Right lung (tissue), 10 donors: ENCODE measurements at places on chromosomes 3 and 15. TPM values are rescaled to one million over a fixed set of nuclear protein-coding genes. Genes with fewer than 3 reads are reported as not detected.

DNA sequence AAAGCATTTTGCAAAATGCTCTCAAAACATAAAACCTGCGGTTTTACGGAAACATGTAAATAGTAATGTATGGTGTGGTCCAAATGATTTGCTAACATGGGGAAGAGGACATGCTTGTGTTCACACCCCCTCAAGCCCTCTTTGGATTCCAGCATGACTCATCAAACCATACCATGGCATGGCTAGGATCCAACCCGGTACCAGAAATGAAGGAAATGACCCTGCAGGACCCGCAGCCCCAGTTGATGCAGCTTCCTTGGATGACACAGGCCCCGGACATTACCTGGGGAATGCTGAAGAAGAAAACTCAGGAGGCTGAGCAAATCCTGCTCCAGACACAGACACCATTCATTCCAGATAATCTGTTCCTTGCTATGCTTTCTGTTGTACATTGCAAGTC, 222.9 kb downstream of the DTWD1 start:
- DNase-seq = no peak

The CCR5 gene
- polyA plus RNA-seq = 0.41 TPM

DNA sequence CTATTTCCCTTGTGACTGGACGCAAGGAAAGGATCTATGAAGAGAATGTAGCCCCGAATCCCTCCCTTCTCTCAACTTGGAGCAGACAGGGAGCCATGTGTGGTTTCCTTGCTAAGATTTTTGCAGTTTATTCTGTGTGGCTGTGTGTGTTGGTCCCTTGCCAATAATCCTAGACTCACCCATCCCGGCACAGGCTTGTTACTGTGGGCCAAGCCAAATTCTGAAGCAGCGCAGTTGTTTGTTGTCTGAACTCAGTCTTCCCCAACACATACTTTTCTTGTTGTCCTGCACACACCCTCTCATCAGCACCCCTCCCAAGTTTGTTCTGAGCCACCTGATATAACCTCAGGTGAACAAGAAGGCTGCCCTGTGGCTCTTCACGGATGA, 193.3 kb upstream of the CTDSPL start:
- no peak for DNase-seq

- no peak for DNase-seq
Observed at GRCh38 chr3:15610082-15610759, 8.7 kb downstream of the BTD start.

The GOLGA6L10 gene
- polyA plus RNA-seq = 5.0 TPM

GRCh38 chr3:23455084-23455483, 252.0 kb downstream of the UBE2E2 start:
- DNase-seq = no peak

The KY gene
- 0.58 TPM for polyA plus RNA-seq

- no peak for DNase-seq
Observed at GRCh38 chr3:43017593-43018195, 38.6 kb downstream of the GASK1A start.

- DNase-seq = no peak
Observed at GRCh38 chr15:77675806-77676415, 43.2 kb upstream of the LINGO1 start.

GRCh38 chr15:90020936-90021507, 19.9 kb downstream of the ZNF710 start:
- no peak for DNase-seq

DNA sequence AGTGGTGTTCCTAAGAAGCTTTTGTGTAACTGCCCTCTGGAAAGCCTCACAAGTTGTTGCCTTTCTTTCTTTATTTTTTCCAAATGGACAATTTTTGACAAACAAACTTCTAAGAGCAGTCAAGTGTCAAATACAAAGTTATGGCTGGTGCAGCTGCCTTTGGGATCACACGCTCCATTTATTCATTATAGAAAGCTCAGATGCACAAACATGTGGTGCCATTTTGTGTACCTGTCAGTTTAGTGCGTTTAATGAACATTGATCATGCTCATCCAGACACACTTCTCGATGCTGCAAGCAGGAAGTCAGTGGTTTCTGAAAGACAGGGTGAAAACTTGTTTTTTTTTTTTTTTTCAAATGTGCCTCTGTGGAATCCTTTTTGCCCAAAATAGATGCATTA, 324.5 kb downstream of the CNTN4 start:
- DNase-seq = no peak

- no peak for DNase-seq
Observed at GRCh38 chr3:139751789-139752188, 74.0 kb upstream of the NMNAT3 start.

The CEP152 gene
- polyA plus RNA-seq = 13.3 TPM

The CISH gene
- polyA plus RNA-seq = 19.0 TPM

The ZNF197 gene
- 35.6 TPM for polyA plus RNA-seq

DNA sequence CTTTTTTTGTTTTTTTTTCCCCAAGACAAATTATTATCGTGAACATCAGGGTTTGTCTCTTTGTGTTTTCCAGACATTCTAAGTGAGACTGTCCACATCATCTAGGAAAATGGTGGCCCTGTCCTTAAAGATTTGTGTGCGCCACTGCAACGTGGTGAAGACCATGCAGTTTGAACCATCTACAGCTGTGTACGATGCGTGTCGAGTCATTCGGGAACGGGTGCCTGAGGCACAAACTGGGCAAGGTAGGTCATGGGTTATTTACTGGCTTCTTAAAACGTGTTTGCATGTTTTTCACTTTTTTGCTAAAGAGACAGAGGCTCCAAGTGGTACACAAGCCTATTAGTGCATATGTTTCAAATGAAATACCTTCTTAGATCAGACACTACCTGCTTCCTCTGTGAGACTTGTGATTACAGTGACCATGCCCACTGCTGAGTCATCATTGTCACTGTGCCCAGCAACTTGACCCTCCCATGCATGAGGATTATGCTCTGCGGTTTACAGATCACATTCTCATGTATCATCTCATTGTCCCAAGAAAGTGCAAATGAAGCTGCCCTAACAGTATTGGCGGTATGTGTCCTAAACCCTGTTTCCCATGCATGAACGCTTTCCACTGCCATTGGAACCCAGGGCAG, 395.2 kb upstream of the TPM1 start:
- no peak for DNase-seq

The TMCO5A gene
- polyA plus RNA-seq = not detected

The SRGAP3 gene
- polyA plus RNA-seq = 20.5 TPM

The DHX30 gene
- polyA plus RNA-seq = 65.2 TPM

- DNase-seq = no peak
Observed at GRCh38 chr3:87468938-87469337, 192.6 kb upstream of the POU1F1 start.

- no peak for DNase-seq
Observed at GRCh38 chr3:27279123-27279522, 90.1 kb downstream of the NEK10 start.

DNA sequence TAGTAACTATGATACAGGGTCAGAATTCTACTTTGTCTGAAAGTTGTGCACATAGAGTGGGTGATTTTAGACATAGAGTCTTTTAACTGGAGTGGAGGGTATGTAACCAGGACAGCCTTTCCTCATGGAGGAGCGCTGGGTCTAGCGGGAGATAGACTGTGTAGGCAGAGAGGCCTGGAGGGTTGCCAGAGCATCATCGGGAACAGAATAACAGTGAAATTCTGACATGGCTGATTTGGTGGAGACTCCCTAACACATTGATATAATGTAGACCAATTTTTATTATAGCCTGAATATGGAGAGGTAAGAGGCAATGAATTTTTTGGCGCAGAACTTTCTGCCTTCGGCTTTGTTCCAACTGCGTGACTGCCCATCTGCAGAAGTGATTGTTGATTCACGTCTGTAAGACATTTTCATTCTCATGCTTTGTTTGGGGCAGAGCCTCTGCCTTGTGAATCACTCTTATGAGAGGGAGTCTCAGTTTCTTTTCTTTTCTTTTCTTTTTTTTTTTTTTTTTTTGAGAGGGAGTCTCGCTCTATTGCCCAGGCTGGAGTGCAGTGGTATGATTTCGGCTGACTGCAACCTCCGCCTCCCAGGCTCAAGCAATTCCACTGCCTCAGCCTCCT, 16.0 kb downstream of the LPP start:
- no peak for DNase-seq

DNA sequence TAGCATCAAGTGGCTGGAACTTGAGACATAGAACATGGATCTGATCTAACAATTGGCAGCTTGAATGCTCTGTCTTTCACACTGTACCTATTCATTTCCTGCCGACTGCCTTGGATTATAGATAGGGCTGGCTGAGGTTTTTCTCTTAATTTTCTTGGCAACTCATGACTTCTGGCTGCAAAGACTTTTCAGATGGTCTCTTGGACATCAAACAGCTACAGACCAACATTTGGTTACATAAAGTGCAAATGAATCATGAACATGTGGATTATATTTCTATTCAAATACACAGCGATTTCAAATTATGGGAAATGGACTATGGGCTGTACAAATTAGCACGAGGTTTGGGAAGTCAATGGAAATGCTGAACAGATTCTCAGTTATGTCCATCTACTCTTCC, 26.2 kb upstream of the IL16 start:
- DNase-seq = no peak

DNA sequence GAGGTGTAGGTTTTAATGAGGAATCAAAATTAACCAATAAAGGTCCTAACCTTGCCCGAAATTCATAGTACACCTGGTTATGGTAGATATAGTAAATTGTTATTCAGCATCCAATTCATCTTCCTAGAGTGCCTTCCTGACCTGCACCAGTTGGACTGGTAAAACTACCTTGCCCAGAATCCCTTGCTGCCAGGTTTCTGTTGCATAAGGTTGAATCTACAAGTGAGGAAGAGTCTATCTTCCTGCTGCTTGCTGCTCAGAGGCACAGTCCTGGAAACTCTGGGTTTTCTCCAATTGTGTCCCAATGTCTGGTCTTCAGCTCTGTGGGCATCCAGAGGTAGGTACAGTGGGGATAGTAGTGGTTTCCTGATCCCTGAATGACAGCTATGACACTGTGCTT, 17.3 kb downstream of the CCDC54 start:
- DNase-seq = no peak

GRCh38 chr15:64560998-64561397, 100.6 kb downstream of the ZNF609 start:
- no peak for DNase-seq

GRCh38 chr3:194330579-194330978, 20.5 kb downstream of the CPN2 start:
- no peak for DNase-seq

DNA sequence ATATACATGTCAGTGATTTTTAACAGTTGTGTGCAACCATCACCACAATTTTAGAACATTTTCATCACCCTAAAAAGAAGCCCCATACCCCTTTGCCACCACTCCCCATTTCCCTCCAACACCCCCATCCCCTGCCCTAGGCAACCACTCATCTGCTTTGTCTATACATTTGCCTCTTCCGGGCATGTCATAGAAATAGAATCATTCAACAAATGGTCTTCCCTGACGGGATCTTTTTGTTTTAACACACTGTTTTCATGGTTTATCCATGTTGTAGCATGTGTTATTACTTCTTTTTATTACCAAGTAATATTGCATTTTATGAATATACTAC, 4.0 kb downstream of the VILL start:
- DNase-seq = no peak

The ZNF385D gene
- 32.7 TPM for polyA plus RNA-seq

The MASP1 gene
- polyA plus RNA-seq = 5.6 TPM

The RUVBL1 gene
- polyA plus RNA-seq = 55.4 TPM

DNA sequence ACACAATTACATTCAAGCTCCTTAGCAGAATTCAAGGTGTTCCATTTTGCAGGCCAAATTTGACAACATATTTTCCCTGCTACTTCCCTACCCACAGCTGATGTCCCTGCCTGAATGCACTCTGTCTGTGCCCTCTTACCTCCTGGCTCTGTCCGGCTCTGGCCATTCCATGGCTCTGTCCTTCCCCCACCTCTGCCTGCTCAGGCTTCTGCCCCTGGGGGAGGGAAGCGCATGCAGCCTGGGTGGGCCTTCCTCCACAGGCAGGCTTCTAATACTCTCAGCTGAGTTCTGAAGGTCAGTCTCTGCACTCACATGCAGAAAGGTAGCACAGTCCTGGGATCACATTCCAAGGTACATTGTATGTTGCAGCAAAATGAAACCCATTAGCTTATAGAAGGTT, 113.6 kb upstream of the CACNA2D3 start:
- DNase-seq = no peak

GRCh38 chr15:40045572-40046217, 6.7 kb upstream of the SRP14 start:
- DNase-seq = no peak

DNA sequence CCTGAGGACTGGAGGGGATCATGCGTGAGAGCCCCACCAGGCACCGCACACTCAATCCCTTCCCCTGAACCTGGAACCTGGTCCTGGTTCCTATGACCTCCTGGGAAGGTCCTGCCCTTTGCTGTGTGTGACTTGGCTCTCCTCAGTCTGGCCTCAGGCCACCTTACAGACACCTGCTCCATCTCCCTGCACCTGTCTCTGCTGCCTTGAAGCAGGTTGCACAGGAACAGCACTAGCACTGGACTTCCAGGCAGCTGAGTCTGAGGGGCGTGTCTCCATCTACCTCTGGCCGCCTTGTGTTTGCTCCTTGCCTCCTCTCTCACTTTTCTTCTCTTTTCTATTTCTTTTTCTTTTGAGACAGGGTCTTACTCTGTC, 15.4 kb downstream of the PSTPIP1 start:
- DNase-seq = no peak

DNA sequence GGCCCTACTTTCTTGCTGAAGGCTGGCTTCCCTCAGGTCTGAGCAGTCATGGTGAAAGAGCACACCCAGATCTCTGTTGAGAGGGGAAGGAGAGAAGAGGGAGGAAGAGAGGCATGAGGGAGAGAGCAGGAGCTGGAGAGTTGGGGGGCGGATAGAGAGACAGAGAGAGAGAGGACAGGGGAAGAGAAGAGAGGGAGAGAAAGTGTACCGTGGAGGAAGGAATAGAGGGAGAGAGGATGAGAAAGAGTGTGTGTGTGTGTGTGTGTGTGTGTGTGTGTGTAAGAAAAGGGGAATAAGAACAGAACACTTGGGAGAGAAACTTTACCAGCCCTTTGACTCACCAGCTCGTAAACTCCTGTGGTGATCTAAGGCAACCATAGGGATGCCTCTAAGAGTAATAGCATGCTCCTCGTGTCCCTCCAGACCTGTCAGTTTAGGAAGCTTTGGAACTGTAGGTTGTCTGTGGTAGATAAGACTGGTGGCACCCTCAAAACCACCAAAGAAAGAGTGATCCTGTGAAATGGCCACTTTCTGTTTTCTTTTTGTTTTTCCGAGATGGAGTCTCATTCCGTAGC, 18.2 kb downstream of the ZNF592 start:
- DNase-seq = no peak

GRCh38 chr15:78092261-78093041, at the start of gene SH2D7:
Gene SH2D7 (plus strand): TSS chr15:78092561. CDS start chr15:78092585, 24 bp downstream.
- no peak for DNase-seq

The ZKSCAN7 gene
- 18.3 TPM for polyA plus RNA-seq

DNA sequence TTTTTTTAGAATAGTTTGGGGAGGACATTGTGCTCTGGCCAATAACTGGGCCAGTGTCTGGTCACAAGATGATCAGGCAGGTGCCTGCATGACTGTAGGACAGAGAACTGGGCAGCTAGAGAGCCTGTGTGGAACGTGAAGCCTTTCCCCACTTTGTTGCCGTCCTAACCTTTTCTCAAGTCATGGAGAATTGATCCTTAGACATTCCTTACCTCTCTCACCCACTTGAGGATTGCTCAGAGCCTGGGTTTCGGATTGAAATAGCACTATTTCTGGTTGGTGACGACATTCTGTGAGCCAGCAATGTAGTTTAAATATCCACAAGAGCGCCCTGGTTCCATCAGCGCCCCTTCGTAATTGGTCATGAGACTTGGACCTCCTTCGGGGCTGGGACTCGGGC, 138.4 kb downstream of the IGF1R start:
- DNase-seq = no peak

- DNase-seq = no peak
Observed at GRCh38 chr15:64333986-64334929, 21.7 kb downstream of the CSNK1G1 start.

GRCh38 chr3:137134431-137134830, 176.6 kb downstream of the IL20RB start:
- no peak for DNase-seq
